Mucosa of gallbladder (tissue), 1 donor: ENCODE measurements at places on chromosomes 7 and 10. TPM values are rescaled to one million over a fixed set of nuclear protein-coding genes. Genes with fewer than 3 reads are reported as not detected.

GRCh38 chr7:115068220-115068619, 146.3 kb downstream of the MDFIC start:
- no peak for DNase-seq

The RBM20 gene
- total RNA-seq, result 1.4 TPM

DNA sequence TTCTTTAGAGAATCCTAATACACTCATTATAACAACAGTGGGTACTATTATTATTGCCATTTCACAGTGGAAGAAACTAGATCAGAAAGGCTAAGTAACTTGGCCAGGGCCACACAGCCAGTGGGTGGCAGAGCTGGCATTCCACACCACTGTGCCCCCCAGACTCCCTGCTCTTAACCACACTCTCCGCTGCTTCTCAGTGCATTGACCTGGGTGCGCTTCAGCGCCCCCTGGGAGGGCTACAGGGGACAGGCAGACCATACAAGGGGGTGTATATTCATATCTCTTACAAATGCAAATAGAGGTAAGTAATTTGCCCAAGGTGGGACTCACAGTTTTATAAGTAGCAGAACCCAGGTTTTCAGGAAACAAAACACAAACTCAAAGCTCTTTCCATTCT, 77.0 kb upstream of the NMT2 start:
- no peak for DNase-seq

- no peak for DNase-seq
Measured at GRCh38 chr10:89085153-89085552, 94.6 kb downstream of the FAS start.

- no peak for DNase-seq
Measured at GRCh38 chr7:21980926-21981500, 35.3 kb upstream of the CDCA7L start.

- DNase-seq, result no peak
Measured at GRCh38 chr7:24933298-24933697, 46.7 kb downstream of the OSBPL3 start.

DNA sequence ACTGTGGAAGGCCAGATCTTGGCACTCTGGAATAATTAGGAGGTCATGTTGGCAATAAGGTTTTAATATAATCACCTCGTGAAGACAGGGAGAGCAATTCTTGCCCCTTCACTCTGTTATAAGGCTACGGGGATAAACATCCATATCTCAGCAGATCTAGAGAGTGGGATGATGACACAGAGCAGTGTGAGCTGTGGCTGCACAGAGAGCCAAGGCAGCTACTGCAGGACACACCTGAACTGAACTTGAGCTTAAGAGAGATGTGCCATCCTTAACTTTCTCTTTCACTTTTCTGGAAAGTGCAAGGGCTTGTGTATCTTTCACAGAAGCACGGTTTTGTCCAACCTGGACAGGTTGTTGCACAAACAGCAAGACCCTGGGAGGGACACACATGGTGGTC, 174.7 kb downstream of the GATA3 start:
- no peak for DNase-seq

The TMEM213 gene
- 0.12 TPM for total RNA-seq

The TAS2R38 gene
- not detected for total RNA-seq

The ITGA8 gene
- 2.4 TPM for total RNA-seq

- no peak for DNase-seq
Measured at GRCh38 chr7:150793569-150794238, 6.5 kb downstream of the TMEM176B start.

The FAM171A1 gene
- 73.9 TPM for total RNA-seq

- DNase-seq, result no peak
Measured at GRCh38 chr7:1421020-1421790, 38.1 kb downstream of the MICALL2 start.
